Brain microvascular endothelial cell (primary cell): ENCODE measurements at places on chromosomes 4 and X.

GRCh38 chrX:134542485-134542884 is 82.5 kb downstream of the HPRT1 start:
- no peak for DNase-seq

GRCh38 chrX:154795016-154795415 is 10.3 kb downstream of the MPP1 start:
- DNase-seq = no peak

DNA sequence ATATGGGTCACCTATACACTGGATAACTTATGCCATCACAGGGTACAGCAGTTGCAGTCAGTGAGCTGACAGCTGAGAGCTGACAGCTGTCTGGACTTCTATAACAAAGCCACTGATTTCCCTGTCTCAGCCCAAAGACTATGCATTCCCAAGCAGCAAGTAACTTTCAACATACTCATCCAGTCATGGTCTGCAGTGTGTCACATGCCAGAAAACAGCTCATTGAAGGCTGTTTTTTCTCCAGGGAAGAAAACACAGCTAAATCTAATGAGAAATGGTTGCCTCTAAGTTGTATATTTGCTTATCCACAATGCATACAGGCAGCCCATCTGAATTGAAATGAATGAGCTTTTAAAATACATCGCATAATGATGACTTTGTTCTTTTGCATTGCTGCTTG is 6.3 kb downstream of the KIAA1210 start:
- DNase-seq = peak; percentile 7

- no peak for DNase-seq
These were observed 63.7 kb downstream of the TENM3 start for GRCh38 chr4:182306792-182307507.

DNA sequence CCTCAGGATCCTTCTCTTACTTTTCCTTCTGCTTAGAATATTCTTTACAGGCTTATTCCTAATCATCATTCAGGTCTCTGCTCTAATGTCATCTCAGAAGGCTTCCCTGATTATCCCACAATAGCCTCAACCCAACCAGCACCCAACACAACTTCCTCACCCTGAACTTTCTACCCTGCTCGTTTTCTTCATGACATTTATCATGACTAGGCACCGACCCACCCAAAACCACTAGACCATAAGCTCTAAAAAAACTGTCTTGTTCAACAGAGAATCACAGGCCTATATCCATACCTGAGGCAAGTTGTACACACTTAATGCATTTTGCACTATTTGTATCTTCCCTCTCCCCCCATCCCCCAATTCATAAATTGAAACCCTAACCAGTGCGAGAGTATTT is 95.3 kb downstream of the SH3RF1 start:
- DNase-seq = no peak

DNA sequence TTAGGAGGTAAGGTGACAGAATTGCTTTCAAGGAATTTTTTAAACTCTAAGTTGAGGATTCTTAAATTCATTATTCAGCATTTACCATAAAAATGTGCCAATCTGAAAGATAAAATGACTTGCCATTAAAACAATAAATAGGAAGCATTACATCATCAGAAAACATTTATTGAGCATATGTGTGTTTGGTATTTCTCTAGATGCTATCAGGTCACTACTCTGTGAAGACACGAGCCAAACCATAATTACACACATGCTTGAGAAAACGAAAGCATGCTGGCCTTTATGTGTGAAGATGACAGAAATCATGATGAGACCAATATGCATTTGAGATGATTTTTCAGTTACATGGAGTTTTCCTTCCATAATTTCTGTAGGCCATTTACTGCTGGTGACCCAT is 12.3 kb upstream of the IL21 start:
- DNase-seq = no peak

GRCh38 chrX:44903830-44904530 is 31.0 kb downstream of the KDM6A start:
- DNase-seq = no peak

DNA sequence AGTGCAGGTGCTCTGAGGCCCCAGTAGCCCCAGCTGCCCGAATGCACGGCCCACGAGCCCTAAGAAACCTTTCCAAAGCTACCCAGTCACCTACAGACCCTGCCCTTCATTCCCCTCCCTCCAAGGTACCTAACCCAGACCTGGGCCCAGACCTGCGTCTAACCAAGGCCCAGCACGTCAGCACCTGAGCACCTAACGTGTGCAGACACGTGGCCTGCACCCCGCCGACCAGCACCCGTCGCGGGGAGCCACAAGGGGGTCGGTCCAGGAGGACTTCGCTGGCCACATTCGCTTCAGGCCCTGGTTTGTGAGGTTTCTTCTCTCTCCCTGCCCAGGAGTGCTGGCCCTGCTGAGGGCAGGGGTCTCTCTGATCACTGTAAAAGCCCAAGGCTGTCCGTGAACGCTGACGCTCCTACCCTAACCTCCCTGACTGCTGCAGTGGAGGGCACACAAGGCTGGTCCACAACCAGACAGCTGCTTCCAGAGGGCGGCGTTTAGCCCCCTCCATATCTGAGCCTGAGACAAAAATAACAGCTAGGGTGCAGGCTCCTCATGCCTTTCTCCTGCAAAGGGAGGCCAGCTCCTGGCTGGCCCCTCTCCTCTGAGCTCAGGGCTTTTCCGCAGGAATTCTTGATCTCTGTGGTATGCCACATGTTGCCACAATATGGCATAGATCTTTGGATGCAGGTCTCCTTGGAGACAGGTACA is 31.8 kb downstream of the WDR1 start:
- DNase-seq = no peak

GRCh38 chr4:149370785-149371420 is 444.7 kb downstream of the IQCM start:
- peak; percentile 32 for DNase-seq

- DNase-seq = no peak
These were observed 72.4 kb downstream of the FRAS1 start for GRCh38 chr4:78129383-78130108.

GRCh38 chr4:25757452-25757851 is 101.8 kb downstream of the SLC34A2 start:
- DNase-seq = no peak

DNA sequence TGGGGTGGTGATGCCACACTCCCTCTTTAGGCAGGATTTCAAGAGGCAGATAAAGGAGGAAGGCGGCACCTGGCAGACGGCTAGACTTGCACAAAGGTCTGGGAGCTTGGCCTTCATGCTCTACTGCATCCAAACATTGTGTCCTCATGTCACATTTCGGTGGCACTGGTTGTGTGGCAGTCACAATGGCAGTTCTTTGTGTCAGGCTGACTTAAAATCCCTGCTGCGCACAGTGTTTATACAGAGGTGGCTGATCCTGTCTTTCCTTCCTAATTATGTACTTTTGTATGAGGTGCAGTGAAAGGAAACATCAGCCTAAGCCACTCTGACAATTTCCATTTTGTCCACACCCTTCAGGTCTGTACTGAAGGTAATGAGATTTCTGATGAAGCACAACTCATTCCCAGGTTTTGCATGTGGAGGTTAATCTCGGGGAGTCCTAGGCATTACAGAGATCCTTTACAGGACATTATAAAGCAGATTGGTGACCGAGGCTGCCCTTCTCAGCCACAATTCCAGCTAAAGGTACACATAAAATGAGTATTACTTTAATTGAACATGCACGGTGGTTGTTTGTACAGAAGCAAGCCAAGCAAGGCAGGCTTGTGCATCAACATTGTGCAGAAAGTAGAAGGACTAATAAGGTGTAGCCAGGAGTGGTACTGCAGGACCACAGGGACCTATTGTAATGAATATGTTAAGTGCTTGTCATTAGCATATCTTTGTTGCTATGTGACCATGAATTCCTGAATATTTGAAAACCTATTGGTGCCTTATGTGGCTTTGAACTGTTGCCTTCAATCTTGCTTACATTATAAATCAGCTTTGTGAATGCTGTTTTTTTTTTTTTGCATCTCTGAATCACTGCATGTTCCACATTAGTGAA is 147.6 kb downstream of the STK32B start:
- no peak for DNase-seq

GRCh38 chr4:184940500-184940899 is 77.8 kb upstream of the HELT start:
- no peak for DNase-seq

GRCh38 chrX:130523460-130524394 is 121.9 kb downstream of the RBMX2 start:
- DNase-seq = no peak

DNA sequence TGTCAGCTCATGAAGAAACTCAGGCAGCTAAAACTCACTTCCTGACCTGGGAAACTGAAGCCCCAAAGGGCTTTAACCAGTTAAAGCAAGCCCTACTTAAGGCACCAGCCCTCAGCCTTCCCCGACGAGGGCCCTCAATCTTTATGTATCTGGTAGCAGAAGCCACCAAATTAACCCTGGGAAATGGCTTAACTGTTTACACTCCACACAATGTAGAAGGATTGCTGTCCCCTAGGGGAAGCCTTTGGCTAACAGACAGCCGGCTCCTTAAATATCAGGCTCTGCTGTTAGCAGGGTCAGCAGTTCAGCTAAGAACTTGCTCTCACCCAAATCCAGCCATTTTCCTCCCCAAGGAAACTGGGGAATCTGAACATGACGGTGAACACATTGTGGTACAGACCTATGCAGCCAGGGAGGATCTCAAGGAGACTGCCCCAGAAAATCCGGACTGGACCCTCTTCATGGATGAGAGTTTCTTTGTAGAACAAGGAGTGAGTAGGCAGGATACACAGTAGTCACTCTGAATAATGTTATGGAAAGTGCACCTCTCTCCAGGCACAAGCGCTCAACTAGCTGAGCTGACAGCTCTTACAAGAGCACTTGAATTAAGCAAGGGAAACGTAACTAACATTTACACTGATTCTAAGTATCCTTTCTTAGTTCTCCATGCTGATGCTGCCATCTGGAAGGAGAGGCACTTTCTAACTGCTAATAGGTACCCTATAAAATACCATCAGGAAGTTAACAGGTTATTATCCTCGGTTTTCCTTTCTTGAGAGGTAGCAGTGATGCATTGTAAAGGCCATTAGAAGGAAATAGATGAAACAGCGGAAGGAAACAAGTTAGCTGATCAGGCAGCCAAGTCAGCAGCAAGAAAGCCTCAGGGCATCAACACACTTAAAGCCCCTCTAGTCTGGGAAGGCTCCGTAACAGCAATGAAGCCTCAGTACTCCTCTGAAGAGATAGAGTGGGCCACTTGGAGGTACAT is 9.6 kb upstream of the NAF1 start:
- DNase-seq = no peak

DNA sequence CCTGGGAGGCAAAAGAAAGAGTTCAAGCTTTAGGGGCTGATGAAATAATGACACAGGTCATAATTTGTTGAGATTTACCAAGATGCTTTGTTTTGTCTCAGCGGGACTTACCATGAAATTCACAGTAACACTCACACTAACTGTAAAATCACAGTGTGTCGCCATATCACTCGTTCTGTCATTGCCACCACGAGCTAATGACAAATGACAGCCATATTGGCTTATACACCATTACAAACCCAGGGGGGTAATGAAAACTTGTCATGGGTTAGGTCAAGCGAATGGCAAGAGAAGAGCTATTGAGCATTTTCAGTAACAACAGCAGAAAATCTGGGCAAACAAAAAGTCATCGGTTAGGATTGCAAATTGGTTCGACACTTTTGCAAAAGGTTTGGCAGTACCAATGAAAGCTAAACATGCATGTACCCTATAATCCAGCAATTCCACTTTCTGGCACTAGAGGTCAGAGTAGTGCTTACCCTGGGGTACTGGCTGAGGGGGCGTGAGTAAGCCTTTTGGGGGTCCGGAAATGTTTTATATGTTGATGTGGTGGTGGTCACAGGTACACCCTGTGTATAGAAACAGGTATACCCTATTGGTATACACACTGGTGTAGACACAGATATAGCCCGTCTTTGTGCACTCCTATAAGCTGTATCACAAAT is 83.9 kb upstream of the RAI2 start:
- DNase-seq = no peak

DNA sequence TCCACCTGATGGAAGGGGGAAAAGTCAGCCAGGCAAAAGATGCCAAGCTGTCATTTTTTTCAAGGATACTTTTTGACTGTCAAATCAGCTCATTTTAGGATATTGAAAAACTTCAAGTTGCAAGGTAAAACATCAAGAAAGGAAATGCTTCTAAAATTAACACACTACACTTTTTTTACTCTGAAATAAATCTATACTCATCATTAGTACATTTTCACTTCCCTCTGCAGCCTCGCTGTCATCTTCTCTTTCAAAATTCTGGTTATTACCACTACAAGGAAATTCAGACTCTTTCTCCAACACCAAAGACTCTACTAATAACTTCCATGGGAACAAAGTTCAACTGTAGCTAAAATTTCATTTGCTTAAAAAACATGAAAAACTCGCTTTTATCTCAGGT is 41.6 kb downstream of the APBB2 start:
- no peak for DNase-seq

GRCh38 chrX:111270339-111270738 is at the start of gene CAPN6:
Gene CAPN6 (minus strand): TSS chrX:111270483. CDS start chrX:111263936, 6,547 bp downstream.
- DNase-seq = no peak

DNA sequence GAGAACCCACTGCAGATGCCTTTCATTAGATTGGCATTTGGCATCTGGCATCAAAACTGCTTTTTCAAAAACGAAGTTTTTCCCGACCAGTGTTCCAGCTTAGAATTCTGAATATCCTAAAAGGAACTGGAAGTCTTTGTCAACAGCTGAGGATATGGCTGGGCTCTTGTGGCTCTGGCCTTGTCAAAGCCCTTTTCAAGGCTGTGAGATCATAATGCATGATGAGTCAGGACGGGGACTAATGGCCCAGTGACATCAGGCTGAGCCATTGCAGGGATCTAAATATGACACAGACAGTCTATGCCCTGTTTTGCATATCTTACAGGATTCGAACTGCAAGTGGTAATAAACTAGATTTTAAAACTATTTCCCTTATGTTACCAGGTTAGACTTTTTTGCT is 306.4 kb downstream of the PTTG2 start:
- no peak for DNase-seq

DNA sequence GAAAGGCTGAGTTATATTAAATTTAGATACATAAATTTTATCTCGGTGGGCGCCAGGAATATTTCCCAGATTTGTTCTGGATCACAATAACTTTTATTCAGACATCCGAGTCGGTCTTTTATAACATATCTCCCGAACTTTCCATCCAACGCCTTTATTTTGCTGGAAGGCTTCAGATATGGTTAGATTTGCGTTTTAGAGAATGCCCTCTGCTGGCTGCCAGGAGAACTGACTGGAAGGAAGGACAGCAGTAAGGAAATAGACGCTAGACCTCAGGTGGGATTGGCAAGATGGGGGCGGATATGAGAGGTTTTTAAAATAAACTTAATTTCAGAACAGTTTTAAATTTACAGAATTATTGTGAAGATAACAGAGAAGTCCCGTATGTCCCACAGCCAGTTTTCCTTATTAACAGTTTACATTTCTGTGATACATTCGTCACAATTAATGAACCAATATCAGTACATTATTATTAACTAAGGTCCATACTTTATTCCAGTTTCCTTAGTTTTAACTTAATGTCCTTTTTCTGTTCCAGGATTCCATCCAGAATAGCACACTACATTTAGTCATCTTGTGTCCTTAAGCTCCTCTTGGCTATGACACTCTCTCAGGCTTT is 4.6 kb upstream of the KANTR start:
- peak; percentile 44 for DNase-seq
